ENCODE measurements at places on chromosomes 5 and 9.

DNA sequence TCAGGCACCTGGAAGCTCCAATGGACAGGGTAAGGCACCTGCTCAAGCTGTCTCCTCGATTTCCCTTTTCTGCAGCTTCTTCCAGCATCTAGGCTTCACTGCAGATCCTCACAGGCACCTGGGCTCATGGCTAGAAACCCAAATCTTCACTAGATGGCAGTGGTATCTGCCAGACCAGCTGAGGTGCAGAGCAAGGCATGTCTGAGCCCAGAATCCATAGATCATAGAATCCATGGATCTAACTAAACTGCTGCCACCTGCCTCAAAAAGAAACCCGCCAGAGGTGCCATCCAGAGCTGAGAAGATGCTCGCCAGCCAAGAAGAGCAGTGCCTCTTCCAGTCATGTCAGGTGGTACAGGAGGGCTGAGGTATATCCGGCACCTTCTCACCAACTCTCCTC, 6.9 kb downstream of the SHC3 start:
- DNase-seq, result no peak

GRCh38 chr9:100126423-100126822, 27.4 kb downstream of the INVS start:
- no peak for DNase-seq

DNA sequence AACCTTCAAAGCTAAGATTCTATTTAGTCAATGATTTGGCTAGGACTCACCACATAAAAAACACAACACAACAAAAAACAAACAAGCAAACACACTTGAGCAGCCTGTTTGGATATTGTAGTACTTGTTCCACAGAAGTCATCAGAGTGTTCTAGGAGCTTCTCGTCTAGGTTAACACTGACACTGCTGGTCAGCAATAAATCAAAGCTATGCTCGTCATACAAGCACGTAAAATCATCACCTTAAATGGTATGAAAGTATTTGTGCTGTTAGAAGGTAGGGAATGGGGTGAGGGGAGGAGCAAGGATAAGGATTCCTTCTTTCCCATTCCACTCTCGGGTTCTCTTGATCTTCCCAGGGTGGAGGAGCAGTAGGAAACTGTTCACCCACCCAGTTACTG, 88.0 kb downstream of the ARL15 start:
- DNase-seq, result no peak

- no peak for DNase-seq
Measured at GRCh38 chr5:170960567-170960966, 98.7 kb downstream of the RANBP17 start.

DNA sequence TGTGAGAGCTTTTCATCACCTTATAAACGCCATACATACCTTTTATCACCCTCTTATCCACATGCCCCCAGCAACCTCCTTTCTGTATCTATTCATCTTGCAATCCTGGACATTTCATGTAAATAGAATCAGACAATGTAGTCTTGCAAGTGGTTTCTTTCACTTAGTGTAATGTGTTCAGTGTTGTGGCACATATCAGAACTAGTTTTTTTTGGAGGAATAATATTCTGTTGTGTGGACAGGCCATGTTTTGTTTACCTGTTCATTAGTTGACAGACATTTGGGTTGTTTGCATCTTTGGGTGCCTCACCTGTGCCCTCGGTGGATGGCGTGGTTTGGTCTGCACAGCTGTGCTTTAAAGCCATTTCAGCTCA, 1.3 kb downstream of the SQSTM1 start:
- no peak for DNase-seq

Measured in Kasumi-1 (cell line).